H7 (cell line): ENCODE measurements at places on chromosomes 6 and 20.

- DNase-seq = no peak
Measured at GRCh38 chr20:433300-433975, 25.3 kb downstream of the RBCK1 start.

- DNase-seq = no peak
Measured at GRCh38 chr6:112253498-112253840, 898 bp downstream of the LAMA4 start.

GRCh38 chr6:44243345-44243744 is 3.6 kb upstream of the HSP90AB1 start:
- no peak for DNase-seq

DNA sequence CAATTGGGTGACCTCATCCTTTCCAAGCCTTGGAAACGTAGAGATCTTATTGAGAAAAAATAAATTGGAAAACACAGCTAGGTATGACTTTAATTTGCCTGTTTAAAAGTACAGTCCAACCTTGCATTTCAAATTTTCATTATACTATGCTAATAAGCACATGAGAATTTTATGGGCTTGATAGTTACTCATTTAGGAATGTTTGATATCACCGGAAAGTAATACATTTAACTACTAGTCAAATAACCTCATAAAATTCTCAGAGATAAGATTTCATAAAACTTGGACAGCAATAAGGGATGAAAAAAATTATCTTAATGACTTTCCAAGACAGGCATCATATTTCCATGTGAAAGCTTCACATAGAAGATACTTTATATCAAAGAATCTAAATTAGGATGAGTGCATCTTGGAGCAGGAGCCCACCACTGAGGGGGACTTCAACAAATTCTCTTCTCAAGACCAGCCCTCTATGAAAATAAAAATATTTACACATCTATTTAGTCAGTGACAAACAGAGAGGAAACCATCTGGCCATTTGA is 236.3 kb downstream of the EPHA7 start:
- no peak for DNase-seq

DNA sequence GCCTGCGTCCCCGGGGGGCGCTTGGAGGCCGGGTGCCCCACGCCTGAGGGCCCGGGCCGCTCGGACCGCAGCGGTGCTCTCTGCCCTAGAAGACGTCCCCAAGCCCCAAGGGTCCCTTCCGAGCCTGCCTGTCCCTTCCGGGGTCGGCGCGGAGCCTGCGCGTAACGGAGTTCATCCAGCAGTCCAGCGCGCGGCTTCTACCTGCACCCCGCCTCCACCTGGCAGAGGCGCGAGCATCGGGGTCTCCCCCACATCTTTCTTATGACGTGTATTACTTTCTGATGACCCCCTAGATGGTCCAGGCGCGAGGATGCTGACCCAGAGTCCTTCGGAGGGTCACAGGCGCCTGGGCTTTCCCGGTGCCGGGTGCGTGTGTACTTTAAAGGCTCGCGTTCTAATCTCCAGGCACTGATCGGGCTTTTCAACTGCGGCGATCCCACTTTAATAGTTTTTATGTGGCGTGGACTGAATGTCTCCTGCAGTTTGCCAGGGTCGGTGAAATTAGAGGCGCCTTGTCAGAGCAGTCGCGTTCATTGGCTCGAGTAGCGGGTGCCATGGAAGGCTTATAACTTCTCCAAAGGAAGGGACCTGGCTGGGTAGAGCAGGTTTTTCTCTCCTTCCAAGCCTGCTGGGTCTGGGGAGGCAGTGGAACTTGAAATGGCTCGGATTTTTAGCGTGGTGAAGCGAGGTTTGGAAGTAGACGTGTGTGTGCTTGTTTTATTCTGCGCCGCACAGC is 912 bp downstream of the EYA4 start:
- peak; percentile 51 for DNase-seq

GRCh38 chr6:167113935-167114910 is 8.7 kb upstream of the CCR6 start:
- no peak for DNase-seq
